Chondrocyte (in vitro differentiated cells): ENCODE measurements at places on chromosomes 1 and 21. TPM values are rescaled to one million over a fixed set of nuclear protein-coding genes. Genes with fewer than 3 reads are reported as not detected.

RSPO1 gene
- not detected in 3 replicates for total RNA-seq

S100A7 gene
- not detected in 3 replicates for total RNA-seq

FAM110D gene
- 0.22 to 0.27 TPM (median 0.23 TPM) in 3 replicates for total RNA-seq

GPR153 gene
- total RNA-seq: 4.2 to 5.8 TPM (median 4.4 TPM) in 3 replicates

PPIAL4G gene
- total RNA-seq: not detected in 3 replicates

KCND3 gene
- 0.77 to 3.6 TPM (median 0.99 TPM) in 3 replicates for total RNA-seq

XCL1 gene
- 0.25 TPM in 1 of 3 replicates, not detected in the others for total RNA-seq

OR2T33 gene
- total RNA-seq: not detected in 3 replicates
